Adrenal gland (tissue), 19 donors: ENCODE measurements at places on chromosomes 2 and 18. TPM values are rescaled to one million over a fixed set of nuclear protein-coding genes. Genes with fewer than 3 reads are reported as not detected.

GRCh38 chr2:205407984-205408383 is 274.3 kb upstream of the NRP2 start:
- no peak overlapping the region for H3K4me3 ChIP-seq
- no peak overlapping the region for H3K27ac ChIP-seq
- DNase-seq, result no peak
- H3K36me3 ChIP-seq, result no peaks in the 10 kb centered on the region

Gene DSG4
- not detected for total RNA-seq

Gene AMER3
- 0.71 TPM for total RNA-seq

Gene CERKL
- not detected for total RNA-seq

Gene SATB2
- total RNA-seq, result 13.1 TPM
